ENCODE measurements at places on chromosomes 3 and 15. TPM values are rescaled to one million over a fixed set of nuclear protein-coding genes. Genes with fewer than 3 reads are reported as not detected.

Gene LRTM1
- total RNA-seq = not detected

Gene ANKUB1
- not detected for total RNA-seq

Gene MYEF2
- total RNA-seq = 25.2 TPM

Gene CD200R1
- 8.8 TPM for total RNA-seq

Gene CPLX3
- total RNA-seq = 0.12 TPM

Gene CCR9
- total RNA-seq = 0.15 TPM

Gene TNNC1
- 2.1 TPM for total RNA-seq

DNA sequence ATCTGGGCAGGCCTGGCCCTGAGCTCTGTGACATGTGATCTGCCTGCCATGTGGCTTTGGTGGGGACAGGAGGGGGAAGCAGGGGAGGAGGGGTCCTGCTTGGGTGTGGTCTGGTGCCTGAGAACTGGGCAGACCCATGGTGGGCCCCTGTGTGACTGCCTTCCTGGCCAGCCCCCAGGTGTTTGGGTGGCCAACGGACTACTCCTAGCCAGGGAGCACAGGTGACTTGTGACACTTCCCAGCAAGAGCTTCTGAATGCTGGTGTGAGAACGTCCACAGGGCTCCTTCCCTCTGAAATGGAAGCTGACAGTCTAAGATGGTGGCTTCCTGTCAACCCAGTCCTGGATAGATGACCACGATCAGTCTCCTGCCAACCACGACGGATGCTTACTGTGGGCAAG lies 136.1 kb upstream of the MEF2A start:
- H3K36me3 ChIP-seq = no peaks in the 10 kb centered on the region
- no peak for DNase-seq
- no peaks in the 10 kb centered on the region for H3K27me3 ChIP-seq
- H3K4me3 ChIP-seq = no peak overlapping the region
- H3K4me1 ChIP-seq = peaks cover 33% of the 10 kb centered on the region

- no peak overlapping the region for H3K27ac ChIP-seq
- H3K27me3 ChIP-seq = peaks cover 4% of the 10 kb centered on the region
- H3K36me3 ChIP-seq = no peaks in the 10 kb centered on the region
- H3K4me1 ChIP-seq = no peaks in the 10 kb centered on the region
- no peak overlapping the region for H3K4me3 ChIP-seq
These were observed 77.6 kb downstream of the CLDN11 start for GRCh38 chr3:170496026-170496867.

- H3K27ac ChIP-seq = no peak overlapping the region
- peaks cover 7% of the 10 kb centered on the region for H3K4me1 ChIP-seq
These were observed 59.0 kb downstream of the CLEC3B start for GRCh38 chr3:45084820-45085816.

GRCh38 chr15:31478702-31479221 lies 152.1 kb downstream of the KLF13 start:
- DNase-seq = no peak
- H3K4me3 ChIP-seq = no peak overlapping the region

DNA sequence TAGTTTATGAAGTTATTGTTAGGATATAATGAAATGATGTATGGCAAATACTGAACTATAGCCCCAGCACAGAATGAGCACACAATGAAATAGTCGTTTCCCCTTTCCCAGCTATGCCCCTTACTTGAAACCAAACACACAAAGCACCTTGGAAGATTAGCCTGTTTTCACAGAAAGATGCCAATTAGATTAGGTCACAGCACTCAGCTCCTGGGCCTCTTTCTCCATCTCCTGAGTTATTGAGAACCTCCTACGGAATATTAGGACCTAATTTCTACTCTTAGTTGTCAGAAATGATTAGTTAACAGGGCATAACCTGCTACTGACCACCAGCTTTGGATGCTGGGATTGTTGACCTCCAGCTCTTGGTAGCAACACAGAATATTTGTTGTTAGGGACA lies 269.4 kb upstream of the ROPN1 start:
- no peak overlapping the region for H3K4me3 ChIP-seq
- H3K27me3 ChIP-seq = peaks cover 10% of the 10 kb centered on the region
- no peaks in the 10 kb centered on the region for H3K36me3 ChIP-seq
- H3K4me1 ChIP-seq = no peaks in the 10 kb centered on the region
- no peak for DNase-seq

DNA sequence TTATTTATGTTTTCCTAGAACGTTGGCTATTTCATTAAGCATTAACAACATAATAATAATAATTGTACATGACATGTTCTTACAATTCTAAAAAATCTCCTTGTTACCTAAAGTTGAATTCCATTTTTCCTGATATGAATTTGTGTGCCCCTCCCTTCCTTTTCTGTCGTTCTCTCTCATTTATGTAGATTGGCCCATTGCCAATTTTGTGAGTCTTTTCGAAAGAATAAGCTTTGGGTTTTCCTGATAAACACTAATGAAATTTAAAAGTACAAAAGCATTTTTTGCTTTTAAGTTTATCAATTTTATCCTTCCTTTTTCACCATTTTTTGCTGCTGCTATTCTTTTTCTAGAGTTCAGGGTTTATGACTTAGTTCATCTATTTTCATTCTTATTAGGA lies 44.9 kb downstream of the PRR23E start:
- H3K27ac ChIP-seq = no peak overlapping the region
- H3K4me1 ChIP-seq = no peaks in the 10 kb centered on the region
- H3K4me3 ChIP-seq = no peak overlapping the region
- no peak for DNase-seq
- peaks cover 12% of the 10 kb centered on the region for H3K27me3 ChIP-seq
- H3K36me3 ChIP-seq = no peaks in the 10 kb centered on the region

DNA sequence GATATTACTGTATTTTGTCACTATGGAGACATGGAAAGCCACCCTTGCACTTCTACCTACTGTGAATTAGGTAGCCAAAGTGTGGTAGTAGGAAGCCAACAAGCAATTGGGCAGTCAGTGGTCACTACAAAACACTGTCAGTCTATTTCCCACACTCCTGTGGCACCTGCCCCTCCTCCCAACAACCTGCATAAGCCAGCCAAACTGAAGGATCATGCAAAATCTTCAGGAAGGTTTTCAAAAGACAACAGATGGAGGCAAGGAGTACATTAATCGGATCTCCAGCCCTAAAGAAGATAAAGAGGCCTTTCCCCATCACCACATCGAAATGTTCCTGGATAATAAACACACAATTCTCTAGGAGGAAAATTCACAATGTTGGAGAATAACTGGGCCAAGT lies 11.9 kb downstream of the POMGNT2 start:
- no peaks in the 10 kb centered on the region for H3K4me1 ChIP-seq
- H3K36me3 ChIP-seq = no peaks in the 10 kb centered on the region
- no peak for DNase-seq
- no peak overlapping the region for H3K27ac ChIP-seq

DNA sequence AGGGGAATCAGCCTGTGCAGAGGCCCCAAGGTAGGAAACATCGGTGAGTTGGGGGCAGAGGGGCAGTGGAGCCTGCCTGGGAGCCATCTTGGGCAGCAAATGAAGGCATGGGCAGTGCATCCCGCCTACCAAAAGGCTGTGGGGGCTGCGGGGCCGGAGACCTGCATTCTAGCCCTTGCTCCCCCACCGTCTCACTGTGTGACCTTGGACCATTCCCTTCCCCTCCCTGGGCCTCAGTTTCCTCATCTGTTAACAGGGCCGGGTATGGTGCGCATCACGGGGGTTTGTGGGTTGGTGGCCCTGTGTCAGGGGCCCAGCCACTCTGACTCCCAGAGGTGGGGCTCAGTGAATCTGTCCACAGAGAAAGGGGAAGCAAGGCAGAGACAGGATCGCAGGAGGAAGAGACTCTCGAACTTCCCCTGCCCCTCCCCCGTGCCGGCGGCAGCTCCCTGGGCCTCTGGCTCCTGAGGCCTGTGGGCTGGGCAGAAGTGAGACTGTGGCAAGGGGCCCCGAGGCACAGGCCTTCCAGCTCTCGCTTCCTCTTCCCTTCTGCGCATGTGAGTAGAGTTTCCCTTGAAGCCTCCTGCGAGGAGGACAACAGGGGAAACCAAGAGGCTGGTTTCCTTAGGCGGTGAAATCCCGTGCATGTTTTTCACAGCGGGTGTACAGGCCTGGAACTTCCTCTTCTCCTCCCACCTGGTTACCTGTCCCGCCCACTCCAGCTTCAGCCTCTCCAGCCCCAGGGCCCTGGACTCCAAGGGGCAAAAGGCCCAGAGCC lies 42.9 kb downstream of the IDH2 start:
- no peaks in the 10 kb centered on the region for H3K27me3 ChIP-seq
- peaks cover 5% of the 10 kb centered on the region for H3K36me3 ChIP-seq
- peaks cover 56% of the 10 kb centered on the region for H3K4me1 ChIP-seq
- H3K4me3 ChIP-seq = no peak overlapping the region
- DNase-seq = peak; percentile 79

DNA sequence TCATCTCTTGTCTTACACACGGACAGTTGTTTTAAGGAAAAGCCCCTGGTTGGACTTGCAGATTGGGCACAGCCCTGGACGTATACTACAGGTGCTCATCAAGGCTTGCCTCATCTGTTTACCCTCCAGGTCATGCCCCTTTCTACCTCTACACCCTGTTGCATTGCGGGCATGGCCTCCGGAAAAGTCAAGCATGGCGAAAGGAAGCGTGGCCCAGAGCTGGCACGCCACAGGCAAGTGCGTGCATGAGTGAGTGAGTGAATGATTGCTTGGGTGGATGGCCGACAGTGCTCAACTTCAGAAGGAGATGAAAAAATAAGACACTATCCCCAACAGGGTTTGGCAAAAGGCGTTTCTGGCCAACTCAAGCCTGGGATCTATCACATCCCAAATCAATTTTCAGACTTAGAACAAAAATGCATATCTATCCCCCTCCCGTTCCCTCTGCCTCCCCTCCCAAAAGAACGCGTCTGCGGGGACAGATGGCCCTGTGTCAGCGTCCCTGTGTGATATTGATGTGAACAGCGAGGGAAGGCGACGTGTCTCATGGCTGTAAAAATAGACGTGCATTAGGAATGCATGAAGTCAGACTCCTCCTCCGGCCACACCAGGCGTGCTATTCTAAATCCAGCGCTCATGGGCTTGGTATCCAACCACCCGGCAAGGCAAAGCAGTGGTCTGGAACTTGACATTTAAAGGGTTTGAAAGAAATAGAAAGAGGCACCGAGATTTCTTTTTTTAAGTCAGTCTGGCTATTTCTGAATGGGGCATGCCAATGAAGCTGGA lies 96.0 kb downstream of the RPLP1 start:
- H3K4me3 ChIP-seq = no peak overlapping the region
- H3K4me1 ChIP-seq = no peaks in the 10 kb centered on the region
- no peak for DNase-seq
- H3K36me3 ChIP-seq = peaks cover 2% of the 10 kb centered on the region
- peaks cover 14% of the 10 kb centered on the region for H3K27me3 ChIP-seq

DNA sequence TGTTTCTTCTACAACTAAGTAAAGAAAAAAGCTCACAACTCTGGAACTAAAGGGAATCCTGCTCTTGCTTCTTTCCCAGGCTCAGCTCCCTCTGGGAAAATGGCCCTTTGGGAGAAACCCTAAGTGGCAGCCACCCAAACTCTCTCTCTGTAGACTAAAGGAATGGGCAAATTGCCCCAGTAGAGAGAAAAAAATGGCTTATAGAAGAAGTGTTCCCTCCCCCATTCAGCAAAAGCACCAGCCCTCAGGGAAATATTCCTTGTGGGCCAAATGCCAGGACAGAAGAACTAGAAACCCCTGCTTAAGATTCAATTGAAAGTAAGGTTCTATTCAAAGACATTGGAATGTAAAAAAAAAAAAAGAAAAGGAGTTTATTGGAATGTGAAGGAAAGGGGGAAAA lies 603.7 kb upstream of the ALCAM start:
- DNase-seq = no peak
- no peak overlapping the region for H3K27ac ChIP-seq
- no peaks in the 10 kb centered on the region for H3K4me1 ChIP-seq
- no peaks in the 10 kb centered on the region for H3K36me3 ChIP-seq
- no peaks in the 10 kb centered on the region for H3K27me3 ChIP-seq

- no peaks in the 10 kb centered on the region for H3K4me1 ChIP-seq
- no peak overlapping the region for H3K4me3 ChIP-seq
- H3K36me3 ChIP-seq = no peaks in the 10 kb centered on the region
- no peak for DNase-seq
- no peaks in the 10 kb centered on the region for H3K27me3 ChIP-seq
- no peak overlapping the region for H3K27ac ChIP-seq
These were observed 1005.2 kb upstream of the CADM2 start for GRCh38 chr3:83953417-83954089.

DNA sequence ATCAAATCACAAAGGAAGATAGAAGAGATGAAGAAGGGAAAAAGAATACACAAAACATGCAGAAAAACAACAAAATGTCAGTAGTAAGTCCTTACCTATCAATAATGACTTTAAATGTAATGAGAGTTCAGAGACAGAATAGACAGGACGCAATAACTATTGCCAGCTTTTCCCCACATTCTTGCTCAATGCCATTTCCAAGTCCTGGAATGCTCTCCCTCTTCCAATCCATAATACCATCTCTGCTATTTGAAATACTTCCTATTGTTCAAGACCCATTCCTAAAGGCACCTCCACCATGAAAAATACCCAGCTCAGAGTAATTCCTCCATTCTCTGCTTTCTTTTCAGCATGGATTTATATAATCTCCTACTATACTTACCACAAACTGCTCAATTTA lies 33.4 kb downstream of the CCDC54 start:
- peaks cover 21% of the 10 kb centered on the region for H3K4me1 ChIP-seq
- no peak overlapping the region for H3K27ac ChIP-seq
- no peak for DNase-seq
- H3K4me3 ChIP-seq = no peak overlapping the region

DNA sequence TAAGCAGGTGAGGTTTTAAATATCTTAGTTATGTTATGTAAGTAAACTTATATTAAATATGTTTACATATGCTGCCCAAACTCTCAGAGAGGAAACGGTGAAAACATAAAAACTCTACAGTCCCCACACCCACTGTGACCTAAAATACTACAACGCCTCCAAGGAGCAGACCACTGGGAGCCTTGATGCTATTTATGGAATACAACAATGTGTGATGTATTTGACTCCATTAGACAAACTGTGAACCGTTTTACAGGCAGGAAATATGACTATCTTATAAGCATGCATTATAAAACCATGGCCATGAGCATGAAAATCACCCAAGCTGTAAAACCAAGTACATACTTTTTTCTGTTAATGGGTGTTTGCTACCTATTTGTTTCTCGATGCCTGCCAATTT lies 379.5 kb upstream of the TBL1XR1 start:
- no peaks in the 10 kb centered on the region for H3K4me1 ChIP-seq
- no peak for DNase-seq
- no peaks in the 10 kb centered on the region for H3K27me3 ChIP-seq
- no peak overlapping the region for H3K27ac ChIP-seq
- no peak overlapping the region for H3K4me3 ChIP-seq

GRCh38 chr15:48802867-48803266 lies 8.0 kb downstream of the CEP152 start:
- H3K4me1 ChIP-seq = peaks cover 57% of the 10 kb centered on the region
- DNase-seq = no peak
- H3K4me3 ChIP-seq = no peak overlapping the region
- no peak overlapping the region for H3K27ac ChIP-seq

GRCh38 chr3:61690016-61690415 lies 128.6 kb downstream of the PTPRG start:
- DNase-seq = no peak
- H3K4me3 ChIP-seq = no peak overlapping the region
- no peaks in the 10 kb centered on the region for H3K36me3 ChIP-seq
- H3K4me1 ChIP-seq = no peaks in the 10 kb centered on the region
